ENCODE measurements at places on chromosomes 7 and 10.

DNA sequence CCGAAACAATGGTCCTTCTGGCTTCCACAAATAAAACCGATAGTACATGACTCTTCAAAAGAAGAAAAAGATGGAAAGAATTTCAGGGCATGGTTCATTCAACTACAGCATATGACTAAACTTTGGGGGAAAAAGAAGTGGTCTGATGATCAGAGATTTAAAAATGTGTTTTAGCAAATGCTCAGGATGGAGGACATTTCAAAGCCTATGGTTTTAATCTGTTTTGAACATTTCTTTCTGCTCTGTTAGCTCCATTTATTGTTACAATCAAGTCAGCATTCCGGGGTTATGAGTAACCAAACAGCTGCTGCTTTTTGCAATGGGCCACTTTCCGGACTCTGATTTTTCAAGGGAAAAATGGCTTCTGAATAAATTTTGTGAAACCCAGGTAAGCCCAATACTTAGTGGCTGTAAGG, 142.4 kb downstream of the CUBN start:
- no peak overlapping the region for H3K4me3 ChIP-seq
- no peaks in the 10 kb centered on the region for H3K36me3 ChIP-seq
- H3K27me3 ChIP-seq, result no peaks in the 10 kb centered on the region
- H3K4me1 ChIP-seq, result peaks cover 4% of the 10 kb centered on the region
- DNase-seq, result no peak

DNA sequence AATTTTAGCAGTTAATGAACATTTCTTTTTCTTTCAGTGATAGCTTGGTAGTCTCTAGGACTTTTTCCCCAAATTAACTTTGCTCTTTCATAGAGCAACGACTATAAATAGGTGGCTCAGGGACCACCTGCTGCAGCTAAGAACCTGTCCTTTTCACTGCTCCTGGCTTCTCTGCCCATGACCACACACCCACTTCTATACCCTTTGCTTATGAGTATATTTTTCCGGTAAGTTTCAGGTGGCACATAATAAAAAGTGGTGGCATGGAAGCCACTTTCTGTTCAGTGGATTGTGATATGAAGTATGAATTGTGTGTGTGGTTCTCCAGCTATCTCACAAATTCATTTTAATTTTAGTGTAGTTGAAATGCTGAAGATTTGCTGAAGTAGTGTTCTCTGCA, 1.2 kb downstream of the ING3 start:
- H3K27ac ChIP-seq, result peak overlapping the region; percentile 94
- no peak for DNase-seq
- H3K36me3 ChIP-seq, result peaks cover 2% of the 10 kb centered on the region
- H3K27me3 ChIP-seq, result peaks cover 6% of the 10 kb centered on the region

- H3K4me3 ChIP-seq, result no peak overlapping the region
- no peak overlapping the region for H3K27ac ChIP-seq
- DNase-seq, result no peak
- no peaks in the 10 kb centered on the region for H3K36me3 ChIP-seq
- no peaks in the 10 kb centered on the region for H3K27me3 ChIP-seq
Observed at GRCh38 chr7:18378989-18379605, 116.5 kb upstream of the HDAC9 start.

- no peak overlapping the region for H3K27ac ChIP-seq
- no peak for DNase-seq
- no peaks in the 10 kb centered on the region for H3K36me3 ChIP-seq
- H3K4me1 ChIP-seq, result peaks cover 10% of the 10 kb centered on the region
- peaks cover 10% of the 10 kb centered on the region for H3K27me3 ChIP-seq
Observed at GRCh38 chr7:87144173-87144657, 8.0 kb upstream of the DMTF1 start.

- peaks cover 14% of the 10 kb centered on the region for H3K27me3 ChIP-seq
- no peak for DNase-seq
- H3K27ac ChIP-seq, result no peak overlapping the region
- H3K36me3 ChIP-seq, result no peaks in the 10 kb centered on the region
- no peaks in the 10 kb centered on the region for H3K4me1 ChIP-seq
- no peak overlapping the region for H3K4me3 ChIP-seq
Observed at GRCh38 chr7:107009846-107010203, 34.7 kb upstream of the PRKAR2B start.

DNA sequence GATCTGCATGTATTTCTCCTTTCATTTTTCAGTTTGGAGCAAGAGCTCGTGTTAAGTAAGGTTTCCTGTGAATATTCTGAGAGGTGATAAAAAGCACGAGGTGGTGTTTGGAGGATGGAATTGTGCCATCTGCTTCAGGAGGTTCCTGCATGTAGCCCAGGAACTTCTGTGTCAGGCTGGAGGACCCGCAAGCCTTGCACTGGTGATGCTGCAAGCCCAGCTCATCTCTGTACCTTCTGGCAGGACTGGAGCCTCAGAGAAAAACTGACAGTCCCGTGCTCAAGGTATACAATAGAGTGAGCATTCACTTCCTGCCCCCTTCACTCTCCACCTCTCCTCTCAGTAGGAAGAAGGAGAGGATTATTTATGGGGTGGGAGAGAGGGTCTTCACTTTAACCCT, 240.7 kb upstream of the CCDC6 start:
- H3K27ac ChIP-seq, result no peak overlapping the region
- no peak for DNase-seq
- peaks cover 2% of the 10 kb centered on the region for H3K4me1 ChIP-seq
- H3K36me3 ChIP-seq, result peaks cover 14% of the 10 kb centered on the region

DNA sequence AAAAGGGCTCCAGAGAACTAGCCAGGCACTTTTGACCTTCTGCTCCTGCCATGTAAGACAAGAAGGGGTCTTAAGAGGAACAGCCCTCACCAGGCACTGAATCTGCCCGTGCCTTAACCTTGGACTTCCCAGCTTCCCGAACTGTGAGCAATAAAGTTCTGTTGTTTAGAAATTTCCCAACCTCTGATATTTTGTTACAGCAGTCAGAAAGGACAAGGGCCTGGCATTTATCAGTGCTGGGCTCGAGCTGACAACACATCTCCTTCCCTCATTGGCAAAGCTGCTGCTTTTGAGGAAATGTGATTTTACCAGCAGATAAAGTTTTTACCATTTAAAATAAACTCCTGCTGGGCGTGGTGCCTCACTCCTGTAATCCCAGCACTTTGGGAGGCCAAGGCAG, 103.5 kb downstream of the GPR26 start:
- H3K4me1 ChIP-seq, result no peaks in the 10 kb centered on the region
- H3K36me3 ChIP-seq, result no peaks in the 10 kb centered on the region
- no peak overlapping the region for H3K4me3 ChIP-seq

DNA sequence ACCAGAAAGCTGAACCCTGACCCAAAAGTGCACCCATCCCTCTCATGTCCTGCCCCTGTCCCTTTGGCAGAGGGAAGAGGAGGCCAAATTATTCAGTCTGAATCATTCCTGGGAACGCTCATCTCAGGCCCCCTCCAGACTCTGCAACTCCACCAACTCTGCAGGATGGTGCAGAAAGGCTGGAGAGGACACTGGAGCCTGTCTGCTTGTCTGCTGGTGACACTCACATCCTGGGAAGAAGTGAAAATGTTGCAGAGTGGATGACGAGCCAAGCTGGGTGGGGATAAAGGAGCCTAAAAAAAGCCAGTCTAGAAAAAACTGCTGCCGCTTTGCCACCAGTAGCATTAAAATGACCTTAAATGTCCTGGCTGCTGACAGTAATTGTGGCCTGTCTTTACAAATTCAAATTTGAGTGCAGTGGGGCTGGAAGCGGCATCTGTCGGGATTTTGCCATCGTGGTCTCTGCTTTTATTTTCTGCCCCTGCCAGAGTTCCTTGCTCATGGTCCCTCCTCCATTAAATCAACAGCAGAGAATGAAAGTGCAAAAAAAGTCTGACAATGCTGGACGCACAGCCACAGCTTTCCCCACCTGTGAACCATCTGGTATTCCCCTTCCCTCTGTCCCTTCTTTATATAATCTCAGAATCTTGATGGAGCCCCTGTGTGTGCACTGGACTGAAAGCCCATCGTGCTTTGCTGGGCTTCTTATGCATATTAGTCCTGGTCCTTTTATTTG, 63.9 kb downstream of the STK17A start:
- peak overlapping the region; percentile 94 for H3K27ac ChIP-seq
- H3K4me1 ChIP-seq, result peaks cover 76% of the 10 kb centered on the region
- peak overlapping the region; percentile 94 for H3K4me3 ChIP-seq
- H3K27me3 ChIP-seq, result no peaks in the 10 kb centered on the region
- H3K36me3 ChIP-seq, result peaks cover 4% of the 10 kb centered on the region
- no peak for DNase-seq

DNA sequence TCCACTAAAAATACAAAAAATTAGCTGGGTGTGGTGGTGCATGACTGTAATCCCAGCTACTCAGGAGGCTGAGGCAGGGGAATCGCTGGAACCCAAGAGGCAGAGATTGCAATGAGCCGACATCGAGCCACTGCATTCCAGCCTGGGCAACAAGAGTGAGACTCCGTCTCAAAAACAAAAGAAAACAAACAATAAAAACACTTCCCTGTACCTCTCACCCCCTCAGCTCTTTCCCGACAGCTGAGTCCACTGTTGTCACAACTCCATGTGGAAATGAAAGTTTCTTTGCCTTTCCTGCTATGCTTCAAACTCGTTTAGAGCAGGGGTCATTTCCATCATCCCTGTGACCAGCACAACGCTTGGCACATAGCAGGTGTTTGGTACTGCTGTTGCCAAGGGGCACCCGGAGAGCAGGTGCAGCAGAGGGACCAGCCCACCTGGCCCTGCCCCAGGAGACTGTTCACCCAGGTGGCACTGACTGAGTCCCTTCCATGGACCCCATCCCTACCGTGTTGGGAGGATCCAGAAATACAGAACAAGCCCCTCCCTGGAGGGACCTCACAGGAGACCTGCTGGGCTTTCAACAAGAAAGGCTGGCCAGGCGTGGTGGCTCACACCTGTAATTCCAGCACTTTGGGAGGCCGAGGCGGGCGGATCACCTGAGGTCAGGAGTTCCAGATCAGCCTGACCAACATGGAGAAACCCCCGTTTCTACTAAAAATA, 4.9 kb downstream of the TMEM130 start:
- H3K27me3 ChIP-seq, result peaks cover 7% of the 10 kb centered on the region
- peaks cover 2% of the 10 kb centered on the region for H3K4me1 ChIP-seq
- no peak for DNase-seq
- no peak overlapping the region for H3K27ac ChIP-seq
- H3K4me3 ChIP-seq, result no peak overlapping the region

- no peak for DNase-seq
- peaks cover 29% of the 10 kb centered on the region for H3K4me1 ChIP-seq
- peaks cover 15% of the 10 kb centered on the region for H3K36me3 ChIP-seq
- peak overlapping the region; percentile 93 for H3K4me3 ChIP-seq
Observed at GRCh38 chr10:100987685-100988049, 324 bp downstream of the TWNK start.

DNA sequence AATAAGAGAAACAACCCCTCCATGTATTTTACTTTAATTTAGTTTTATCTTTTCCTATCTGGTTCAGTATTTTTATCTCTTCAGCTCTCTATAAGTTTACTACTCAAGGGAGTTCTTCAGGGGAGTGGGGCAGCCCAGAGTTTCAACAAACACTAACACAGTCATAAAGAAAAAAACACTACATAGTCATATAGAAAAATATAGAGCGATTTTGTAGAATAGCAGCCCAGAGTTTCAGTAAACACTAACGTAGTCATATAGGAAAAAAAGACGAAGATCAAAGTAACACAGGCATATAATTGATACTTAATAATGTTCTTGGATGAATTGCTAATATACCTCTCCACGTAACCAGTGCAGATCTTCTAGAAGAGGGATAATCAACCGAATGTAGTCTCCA, 54.7 kb downstream of the PON1 start:
- no peak overlapping the region for H3K4me3 ChIP-seq
- no peaks in the 10 kb centered on the region for H3K4me1 ChIP-seq
- DNase-seq, result no peak

DNA sequence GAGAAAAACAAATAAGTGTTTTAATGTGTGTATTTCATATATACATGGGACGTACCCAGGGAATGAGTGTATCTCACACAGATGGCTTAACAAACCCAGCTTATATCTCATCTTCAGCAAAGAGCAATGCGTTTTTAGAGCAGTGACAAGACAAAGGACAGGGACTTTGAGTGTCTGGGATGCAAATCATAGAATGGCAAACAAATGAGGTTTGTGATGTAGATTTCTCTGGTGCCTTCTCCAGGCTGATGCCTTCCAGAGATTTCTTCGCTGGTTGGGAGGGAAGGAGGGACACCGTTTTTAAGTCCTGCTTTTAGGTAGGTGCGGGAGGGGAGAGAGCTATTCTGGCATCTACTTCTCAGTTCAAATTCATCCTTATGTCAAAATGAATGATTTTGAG, 16.6 kb downstream of the LANCL2 start:
- DNase-seq, result no peak
- H3K4me3 ChIP-seq, result no peak overlapping the region
- H3K4me1 ChIP-seq, result peaks cover 5% of the 10 kb centered on the region
- H3K27me3 ChIP-seq, result no peaks in the 10 kb centered on the region
- H3K36me3 ChIP-seq, result peaks cover 8% of the 10 kb centered on the region

- no peak overlapping the region for H3K4me3 ChIP-seq
- no peaks in the 10 kb centered on the region for H3K36me3 ChIP-seq
- H3K27ac ChIP-seq, result peak overlapping the region; percentile 82
- peaks cover 18% of the 10 kb centered on the region for H3K27me3 ChIP-seq
- H3K4me1 ChIP-seq, result peaks cover 11% of the 10 kb centered on the region
Observed at GRCh38 chr10:30782537-30783461, 153.2 kb upstream of the LYZL2 start.

GRCh38 chr7:75657866-75658265, 80.9 kb downstream of the HIP1 start:
- peaks cover 14% of the 10 kb centered on the region for H3K4me1 ChIP-seq
- no peak overlapping the region for H3K4me3 ChIP-seq
- DNase-seq, result no peak
- no peak overlapping the region for H3K27ac ChIP-seq
- no peaks in the 10 kb centered on the region for H3K36me3 ChIP-seq

DNA sequence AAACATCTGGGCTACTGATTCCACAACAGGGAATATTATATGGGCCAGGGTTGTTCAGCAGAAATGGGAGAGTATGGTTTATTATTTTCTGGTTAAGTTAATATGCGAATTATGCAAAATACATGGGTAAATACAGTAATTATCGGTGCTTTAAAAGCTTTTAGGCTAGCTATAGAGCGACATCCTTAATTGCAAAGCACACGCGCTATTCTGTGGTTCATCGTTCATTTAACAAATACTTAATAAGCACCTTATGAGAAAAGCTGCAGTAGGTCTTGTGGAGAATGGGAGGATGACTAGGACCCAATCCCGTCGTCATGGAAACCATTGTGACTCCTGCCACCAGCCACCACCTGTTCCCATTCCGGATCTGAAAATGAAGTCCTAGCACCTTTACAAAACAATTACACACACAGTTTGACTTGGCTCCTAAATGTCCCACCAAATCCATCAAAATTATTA, 623 bp upstream of the CEP41 start:
- H3K27me3 ChIP-seq, result peaks cover 13% of the 10 kb centered on the region
- H3K4me1 ChIP-seq, result peaks cover 16% of the 10 kb centered on the region
- peak overlapping the region; percentile 94 for H3K4me3 ChIP-seq
- H3K36me3 ChIP-seq, result peaks cover 3% of the 10 kb centered on the region

DNA sequence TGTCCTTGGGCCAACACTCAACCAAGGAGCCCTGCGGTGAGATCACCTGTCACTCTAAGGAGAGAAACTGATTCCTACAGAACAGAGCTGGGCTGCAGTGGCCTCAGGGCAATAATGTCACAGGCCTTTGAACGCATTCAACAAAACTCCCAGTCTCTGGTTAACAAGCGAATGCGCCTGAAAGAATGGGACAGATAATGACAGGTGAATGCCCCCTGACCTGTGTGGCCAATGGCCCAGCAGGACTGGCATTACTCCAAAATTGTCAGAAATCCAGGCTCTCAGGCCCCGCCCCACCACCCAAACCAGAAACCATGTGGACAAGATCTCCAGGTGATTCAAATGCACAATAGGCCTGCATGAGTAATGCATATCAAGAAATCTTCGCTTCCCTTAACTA, 277.7 kb upstream of the KLF6 start:
- H3K36me3 ChIP-seq, result no peaks in the 10 kb centered on the region
- no peak overlapping the region for H3K27ac ChIP-seq
- no peaks in the 10 kb centered on the region for H3K27me3 ChIP-seq
- no peak for DNase-seq
- H3K4me3 ChIP-seq, result no peak overlapping the region
- peaks cover 14% of the 10 kb centered on the region for H3K4me1 ChIP-seq
